ENCODE measurements at places on chromosomes 1 and 21. TPM values are rescaled to one million over a fixed set of nuclear protein-coding genes. Genes with fewer than 3 reads are reported as not detected.

OR2T35 gene
- total RNA-seq = not detected

GSTM5 gene
- total RNA-seq = not detected

FCRL1 gene
- not detected for total RNA-seq

CELA3B gene
- total RNA-seq = not detected

DAB1 gene
- 0.47 TPM for total RNA-seq

PODN gene
- total RNA-seq = not detected

CCDC181 gene
- 0.37 TPM for total RNA-seq

OR2G6 gene
- not detected for total RNA-seq

PDC gene
- total RNA-seq = not detected

HTR6 gene
- total RNA-seq = not detected

FMOD gene
- not detected for total RNA-seq

ACTRT2 gene
- not detected for total RNA-seq

SGIP1 gene
- total RNA-seq = 5.8 TPM

LPAR3 gene
- 3.6 TPM for total RNA-seq

CFHR5 gene
- not detected for total RNA-seq

PPIAL4G gene
- total RNA-seq = not detected

KCNQ4 gene
- 0.05 TPM for total RNA-seq

GRCh38 chr21:16488042-16488441, 758.3 kb downstream of the USP25 start:
- DNase-seq = no peak

DNA sequence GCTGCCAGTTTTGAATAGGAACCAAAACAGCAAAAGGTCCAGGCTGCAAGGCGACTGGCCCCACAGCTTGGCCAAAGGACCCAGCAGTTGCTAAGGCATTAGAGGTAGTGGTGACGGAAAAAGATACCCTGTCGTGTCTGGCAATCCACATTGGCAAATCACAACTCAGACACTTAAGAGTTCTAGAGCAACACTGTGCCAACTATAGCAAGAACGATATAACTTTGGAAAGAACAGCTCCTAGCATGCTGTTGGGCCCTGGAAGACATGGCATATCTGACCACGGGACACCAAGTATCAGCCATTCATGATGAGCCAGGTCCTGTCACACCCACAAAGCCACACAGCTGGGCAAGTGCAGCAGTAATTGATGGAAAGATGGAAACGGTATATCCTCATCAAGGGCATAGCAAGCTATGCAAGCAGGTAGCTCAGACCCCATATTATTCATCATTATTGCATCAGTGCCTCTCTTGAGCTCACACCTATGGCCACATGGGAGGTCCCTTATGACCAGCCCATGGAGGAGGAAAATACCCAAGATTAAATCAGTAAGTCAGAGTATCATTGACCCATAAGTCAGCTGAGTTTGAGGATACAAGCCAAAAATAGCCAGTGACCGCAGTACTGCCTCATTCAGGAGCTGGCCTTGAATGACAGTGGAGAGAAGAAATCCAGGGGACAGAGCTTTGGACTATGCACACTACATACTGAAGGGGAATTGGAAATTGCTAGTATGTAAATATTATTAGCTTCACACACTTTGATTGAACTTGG, 221.2 kb downstream of the SETD4 start:
- no peak for DNase-seq

GRCh38 chr1:154241703-154242351, 21.1 kb downstream of the UBAP2L start:
- DNase-seq = no peak

GRCh38 chr1:166470441-166470840, 303.6 kb upstream of the FAM78B start:
- DNase-seq = no peak

DNA sequence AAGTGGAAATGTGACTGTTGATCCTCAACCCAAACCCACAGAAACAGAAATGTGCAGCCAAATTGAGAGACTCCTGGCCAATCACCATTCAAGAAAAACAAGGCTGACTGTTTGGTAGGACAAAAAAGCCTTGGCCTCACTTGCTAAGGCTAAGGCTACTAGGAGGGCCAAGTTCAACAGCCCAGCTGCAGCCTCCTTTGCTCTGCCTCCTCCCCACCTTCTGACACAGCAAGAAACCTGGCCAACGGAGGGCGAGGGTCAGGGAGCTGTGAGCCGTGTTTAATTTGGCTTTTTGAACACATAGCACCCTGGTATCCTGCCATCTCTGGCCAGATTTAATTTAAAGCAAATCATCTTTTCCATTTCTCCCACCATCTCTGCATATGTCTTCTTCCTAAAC, 165.8 kb upstream of the RAB4A start:
- no peak for DNase-seq

DNA sequence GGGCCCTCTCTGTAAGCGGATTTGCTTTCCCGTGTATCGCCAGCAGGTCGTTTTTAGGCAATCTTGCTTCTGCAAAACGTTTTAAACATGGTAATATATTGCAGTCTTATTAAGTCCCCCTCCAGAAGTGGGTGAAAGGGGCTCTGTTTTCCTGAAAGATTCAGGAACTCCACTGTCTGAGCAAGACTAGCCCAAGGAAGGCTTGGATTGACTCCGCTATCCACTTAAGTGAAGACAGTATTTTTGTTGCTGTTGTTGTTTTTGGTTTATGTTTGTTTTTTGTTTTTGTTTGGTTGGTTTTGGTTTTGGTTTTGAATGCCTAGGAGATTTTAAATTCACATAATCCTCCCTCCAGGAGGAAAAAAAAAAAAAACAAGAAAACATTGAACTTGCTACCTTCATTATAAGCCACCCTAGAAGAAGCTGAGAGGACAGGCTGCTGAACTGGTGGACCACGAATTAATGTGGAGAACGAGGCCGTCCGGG, 29.1 kb upstream of the NFIA start:
- DNase-seq = no peak

DNA sequence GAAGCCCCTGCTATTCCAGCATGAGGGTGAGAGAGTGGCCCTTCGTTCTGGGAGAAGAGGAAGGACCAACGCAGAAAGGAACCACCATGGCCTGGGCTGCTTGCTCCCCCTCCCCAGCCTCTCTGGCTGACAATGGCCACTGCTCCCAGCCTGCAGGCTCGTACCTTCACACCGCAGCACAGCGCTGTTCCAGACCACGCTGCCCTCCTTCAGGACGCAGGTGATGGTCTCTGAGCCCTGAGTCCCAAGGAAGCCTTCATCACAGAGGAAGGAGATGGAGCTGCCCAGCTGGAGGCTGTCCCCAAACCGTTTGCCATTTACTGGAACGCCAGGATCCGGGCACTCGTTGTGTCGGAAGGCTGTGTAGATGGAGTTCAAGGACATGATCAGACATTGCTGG, 124.9 kb upstream of the HMGB4 start:
- no peak for DNase-seq

DNA sequence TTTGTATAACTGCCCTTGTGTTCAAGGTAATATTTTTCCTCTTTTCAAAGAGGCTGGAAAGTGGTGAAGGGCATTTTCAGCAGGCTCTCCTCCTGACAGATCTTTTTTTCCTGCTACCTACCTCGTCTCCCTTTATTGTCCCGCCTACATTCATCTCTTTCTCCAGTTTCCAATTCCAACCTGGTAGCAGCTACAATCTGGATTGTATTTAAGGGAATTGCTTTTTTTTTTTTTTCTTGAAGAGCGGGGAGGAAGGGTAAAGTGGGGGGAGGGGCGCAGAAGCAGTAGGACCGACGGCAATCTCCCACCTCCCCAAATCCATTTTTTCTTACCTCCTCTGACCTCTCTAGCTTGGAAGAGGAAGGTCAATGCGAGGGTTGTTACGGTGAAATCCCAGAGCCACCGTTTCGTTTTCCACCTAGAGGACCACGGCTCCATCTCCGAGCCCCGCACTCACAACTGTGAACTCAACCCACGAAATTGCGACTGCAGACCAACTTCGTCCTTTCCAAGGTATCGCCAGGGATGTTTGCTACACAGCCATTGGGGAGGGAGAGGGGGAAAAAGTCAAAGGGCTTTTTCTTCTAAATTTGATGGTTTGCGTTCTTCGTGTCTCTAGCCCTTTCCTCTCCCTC, 464 bp downstream of the COL11A1 start:
- DNase-seq = no peak

DNA sequence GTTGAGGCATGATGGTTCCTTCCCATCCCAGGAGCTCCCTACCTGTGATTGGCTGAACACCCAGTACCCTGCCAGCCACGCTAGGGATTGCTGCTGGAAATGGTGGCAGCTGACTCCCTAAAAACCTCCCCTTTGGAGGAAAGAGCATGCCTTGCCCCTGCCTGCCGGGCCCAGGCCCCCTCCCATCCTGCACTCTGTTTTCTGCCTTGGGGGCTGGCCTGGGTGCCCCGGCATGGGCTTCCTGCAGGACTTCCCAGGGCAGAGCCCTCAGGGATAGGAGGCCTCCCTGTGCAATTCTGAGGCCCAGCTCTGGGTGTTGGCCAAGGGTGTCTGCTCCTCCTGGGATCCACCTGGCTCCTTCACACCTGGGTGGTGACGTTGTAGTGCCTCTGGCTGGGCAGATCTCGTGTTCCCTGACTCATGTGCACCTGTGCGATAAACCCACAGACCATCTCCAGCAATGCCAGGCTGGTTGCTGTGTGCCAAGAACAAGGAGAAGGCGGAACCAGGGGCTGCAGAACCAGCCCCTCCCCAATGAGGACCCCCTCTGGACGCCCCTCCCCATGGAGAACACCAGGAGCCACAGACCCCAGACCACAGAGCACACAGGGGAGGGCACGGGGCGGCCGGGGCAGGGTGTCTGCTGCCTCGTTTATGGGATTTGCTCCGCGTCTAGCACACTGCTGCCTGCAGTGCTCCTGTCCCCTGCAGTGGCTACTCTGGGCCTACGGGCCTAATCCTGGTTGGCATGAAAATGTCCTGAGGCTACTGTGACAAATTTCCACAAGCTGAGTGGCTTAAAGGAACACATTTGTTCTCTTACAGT, 13.6 kb downstream of the CSTB start:
- no peak for DNase-seq

- DNase-seq = peak; percentile 54
These were observed 34.2 kb upstream of the COX20 start for GRCh38 chr1:244801246-244801645.

- DNase-seq = no peak
These were observed 4.9 kb downstream of the CROCC start for GRCh38 chr1:16926491-16927073.

DNA sequence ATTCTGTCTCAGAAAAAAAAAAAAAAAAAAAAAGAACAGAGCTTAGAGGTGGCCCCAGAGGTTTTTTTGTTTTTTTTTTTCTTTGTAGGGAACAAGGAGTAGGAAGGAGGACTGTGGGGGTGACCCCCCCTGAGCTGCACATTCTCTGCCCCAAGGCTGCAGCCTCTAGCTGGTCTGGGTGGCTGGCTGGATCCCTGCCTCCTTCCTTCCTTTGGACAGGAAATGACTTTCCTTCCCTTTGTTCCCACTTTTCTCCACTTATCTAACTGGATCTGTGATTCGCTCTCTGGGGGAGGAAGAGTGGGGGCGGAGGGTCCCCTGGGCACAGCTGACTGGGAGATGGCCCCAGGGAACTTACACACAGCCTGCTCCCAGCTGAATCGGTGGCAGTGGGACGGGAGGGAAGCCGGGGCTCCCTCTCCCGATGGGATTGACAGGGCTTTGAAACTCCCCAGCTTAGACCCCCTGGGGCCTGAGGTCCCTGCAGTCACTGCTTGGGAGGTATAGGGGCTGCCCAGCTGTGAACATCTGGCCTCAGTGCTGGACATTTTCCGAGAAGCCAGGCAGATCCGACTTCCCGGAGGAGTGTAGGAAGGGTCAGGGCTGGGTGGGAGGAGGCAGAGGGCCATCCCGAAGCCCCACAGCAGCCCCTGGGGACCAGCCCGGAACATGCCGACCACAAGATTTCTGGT, 2.1 kb downstream of the FBLIM1 start:
- DNase-seq = peak; percentile 96

GRCh38 chr1:33149453-33150190, 32.2 kb downstream of the TRIM62 start:
- no peak for DNase-seq

DNA sequence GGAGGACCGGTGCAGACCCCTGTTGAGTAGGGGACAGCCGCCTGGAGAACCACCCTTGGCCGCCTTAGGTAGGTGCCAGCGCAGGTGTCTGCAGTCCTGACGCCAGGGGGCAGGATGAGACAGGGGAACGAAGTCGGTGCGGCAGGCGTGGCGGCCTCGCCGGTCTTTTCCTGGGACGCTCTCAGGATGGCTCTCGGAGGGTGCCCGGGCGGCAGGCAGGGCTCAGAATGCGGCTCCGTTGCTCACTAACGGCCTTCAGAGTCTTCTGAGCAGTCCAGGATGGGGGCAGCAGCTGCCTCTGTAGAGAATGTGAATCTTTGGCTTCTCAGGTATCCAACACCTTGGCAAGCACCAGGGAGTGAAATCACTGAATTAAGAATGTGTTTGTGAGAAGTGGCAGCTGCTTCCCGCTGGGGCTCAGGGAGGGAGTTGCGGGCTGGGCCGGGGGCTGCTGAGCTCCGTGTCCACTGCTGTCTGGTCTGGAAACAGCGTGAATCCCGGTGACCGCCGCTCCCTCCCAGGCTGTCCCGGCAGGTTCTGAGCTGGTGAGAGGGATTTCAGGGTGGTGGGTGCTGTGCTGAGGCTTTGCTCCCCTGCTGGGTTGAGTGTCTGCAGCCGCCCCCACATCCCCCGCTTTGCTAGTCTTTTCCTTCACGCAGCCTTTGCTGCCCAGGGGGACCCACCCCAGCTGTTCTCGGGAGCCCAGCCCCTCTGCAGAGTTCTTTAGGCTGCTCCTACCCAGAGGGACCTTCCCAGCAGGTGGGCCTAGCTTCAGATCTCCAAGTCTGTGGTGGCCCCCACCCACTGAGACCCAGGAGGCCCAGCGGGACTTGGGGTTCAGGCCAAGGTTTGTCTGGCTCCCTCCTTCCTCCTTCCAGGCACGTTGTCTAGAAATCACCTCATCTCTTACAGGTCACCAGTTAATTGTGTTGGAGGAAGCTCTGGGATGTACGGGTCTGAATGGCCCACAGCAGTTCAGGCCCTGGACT, 11.1 kb upstream of the C1orf174 start:
- DNase-seq = peak; percentile 65

GRCh38 chr1:3746389-3746829, 5.8 kb upstream of the CCDC27 start:
- no peak for DNase-seq

GRCh38 chr1:225468270-225469020, 40.6 kb upstream of the LBR start:
- no peak for DNase-seq

DNA sequence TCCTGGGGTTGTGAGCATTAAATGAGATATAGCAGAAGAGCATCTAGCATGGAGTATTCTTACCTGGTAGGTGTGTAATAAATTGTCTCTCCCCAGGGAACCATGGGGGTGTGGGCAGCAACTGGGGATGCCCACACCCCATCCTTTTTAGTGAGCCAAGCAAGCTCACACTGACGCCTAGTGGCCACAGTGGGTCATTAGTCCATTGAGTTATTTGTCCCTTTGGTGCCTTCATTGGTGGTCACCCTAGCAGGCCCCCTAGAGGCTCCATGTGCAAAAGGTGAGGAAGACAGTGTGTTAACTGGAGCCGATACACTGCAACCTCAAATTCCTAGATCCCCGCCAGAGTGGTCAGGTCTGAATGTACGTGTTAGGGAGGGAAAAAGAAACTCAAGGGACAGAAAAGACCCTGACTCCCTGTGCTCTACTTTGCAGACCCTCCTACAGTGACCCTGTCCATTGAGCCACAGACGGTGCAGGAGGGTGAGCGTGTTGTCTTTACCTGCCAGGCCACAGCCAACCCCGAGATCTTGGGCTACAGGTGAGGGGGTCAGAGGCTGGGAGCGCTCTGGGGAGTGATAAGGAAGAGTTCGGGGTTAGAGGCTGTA, 93.3 kb upstream of the CD1D start:
- peak; percentile 73 for DNase-seq

- DNase-seq = no peak
These were observed 51.6 kb downstream of the PCBP3 start for GRCh38 chr21:45695086-45695485.

GRCh38 chr1:203072002-203072602, 13.7 kb downstream of the MYOG start:
- no peak for DNase-seq
